Kidney (tissue), 22 donors: ENCODE measurements at places on chromosomes 1 and 21. TPM values are rescaled to one million over a fixed set of nuclear protein-coding genes. Genes with fewer than 3 reads are reported as not detected.

DNA sequence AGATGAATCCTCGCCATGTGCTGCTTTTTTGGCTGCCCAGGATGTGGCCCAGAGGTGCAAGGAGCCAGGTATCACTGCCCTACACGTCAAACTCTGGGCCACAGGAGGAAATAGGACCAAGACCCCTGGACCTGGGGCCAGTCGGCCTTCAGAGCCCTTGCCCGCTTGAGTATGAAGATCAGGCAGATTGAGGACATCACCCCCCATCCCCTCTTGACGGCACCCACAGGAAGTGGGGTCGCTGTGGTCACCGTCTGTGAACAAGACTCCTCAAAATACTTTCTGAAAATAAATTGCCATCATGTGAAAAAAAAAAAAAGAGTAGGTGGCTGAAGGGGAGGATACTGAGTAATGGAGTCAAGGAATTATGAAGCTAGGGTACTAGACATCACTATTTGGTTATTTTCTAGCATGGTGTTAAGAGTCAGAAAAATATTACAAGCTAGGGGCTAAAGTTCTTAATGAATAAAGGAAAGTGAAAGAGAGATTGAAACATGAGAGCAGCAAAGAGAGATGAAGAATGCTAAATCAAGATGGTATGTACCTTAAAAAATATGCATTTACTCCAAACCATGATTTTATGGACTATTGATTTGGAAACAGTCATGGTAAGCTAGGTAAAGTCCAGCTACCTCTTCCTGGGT is 84.9 kb downstream of the CLEC20A start:
- no peak for DNase-seq

GRCh38 chr1:111099289-111099688 is 40.6 kb downstream of the DRAM2 start:
- no peak for DNase-seq

GRCh38 chr1:60797351-60797750 is 285.0 kb upstream of the NFIA start:
- no peak for DNase-seq

DNA sequence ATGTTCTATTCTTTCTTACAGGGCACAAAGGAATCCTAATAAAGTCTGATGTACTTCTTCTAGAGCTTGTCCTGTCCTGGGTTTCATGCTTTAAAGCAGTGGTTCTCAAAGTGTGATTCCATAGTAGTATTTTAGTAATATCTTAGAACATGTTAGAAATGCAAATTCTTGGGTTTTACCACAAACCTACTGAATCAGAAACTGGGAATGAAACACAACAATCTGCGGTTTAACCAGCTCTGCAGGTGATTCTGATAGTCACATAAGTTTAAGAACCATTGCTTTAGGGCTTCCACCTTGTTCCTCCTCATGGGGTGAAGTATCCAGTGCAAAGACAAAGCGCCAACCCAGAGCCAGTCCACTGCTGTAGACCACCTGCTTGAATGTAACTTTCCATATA is 41.1 kb downstream of the NGF start:
- no peak for DNase-seq

- DNase-seq = no peak
These were observed 25.7 kb downstream of the SDC3 start for GRCh38 chr1:30882678-30883388.

DNA sequence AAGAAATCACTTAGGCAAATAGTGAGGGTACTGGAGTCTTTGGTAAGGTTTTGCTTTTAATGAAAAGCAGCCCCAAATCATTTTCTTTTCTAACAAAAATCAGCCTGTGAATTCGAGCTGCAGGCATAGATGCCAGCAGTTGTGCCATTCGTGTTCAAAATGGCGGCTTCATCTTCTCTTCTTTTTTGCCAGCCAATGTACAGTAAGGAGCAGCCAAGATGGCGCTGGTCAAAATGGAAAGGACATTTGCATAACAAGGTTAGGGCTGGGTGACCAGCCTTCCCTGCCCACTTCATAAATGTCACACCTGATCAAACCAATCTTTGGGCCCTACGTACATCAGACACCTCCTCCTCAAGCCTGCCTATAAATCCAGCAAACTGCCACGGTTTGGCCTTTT is 100.2 kb upstream of the RGS1 start:
- no peak for DNase-seq

DNA sequence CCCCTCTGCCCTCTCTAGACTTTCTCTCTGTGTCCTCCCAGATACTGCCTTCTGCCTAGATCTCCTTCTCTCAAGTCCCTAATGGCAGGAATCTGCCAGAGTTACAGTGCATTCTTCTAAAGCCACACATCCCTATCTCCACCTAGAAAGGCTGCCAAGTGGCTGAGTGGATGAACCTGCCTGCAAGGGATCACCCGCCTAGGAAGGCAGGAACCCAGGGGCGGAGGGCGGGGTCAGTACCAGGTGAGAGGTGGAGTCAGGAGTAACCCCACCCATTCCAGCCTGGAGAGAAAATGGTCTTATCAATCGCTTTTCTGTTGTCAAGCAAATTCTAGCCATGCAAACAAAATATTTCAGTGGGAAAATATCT is 60.8 kb downstream of the BCAR3 start:
- DNase-seq = no peak

DNA sequence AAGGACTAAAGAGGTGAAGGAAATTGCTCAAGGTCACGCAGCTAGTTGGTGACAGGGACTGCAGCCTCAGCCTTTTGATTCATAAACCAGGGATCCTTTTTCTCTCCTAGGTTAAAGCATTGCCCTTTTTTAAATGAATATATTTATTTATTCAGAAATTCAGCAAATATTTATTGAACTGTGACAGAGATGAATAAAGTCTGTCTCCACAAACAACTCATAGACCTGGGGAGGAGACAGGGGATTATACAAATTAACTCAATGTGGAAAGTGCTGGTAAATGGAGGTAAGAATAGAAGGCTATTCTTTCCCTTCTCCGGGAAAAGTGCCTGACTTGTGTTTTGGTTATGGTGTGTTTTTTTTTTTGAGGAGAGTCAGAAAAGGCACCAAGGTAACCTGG is 110.7 kb downstream of the ROR1 start:
- no peak for DNase-seq

The CD84 gene
- total RNA-seq = 17.5 TPM

GRCh38 chr1:14143777-14144176 is 443.8 kb downstream of the PRDM2 start:
- no peak for DNase-seq

GRCh38 chr21:42467140-42467983 is 28.7 kb downstream of the RSPH1 start:
- DNase-seq = no peak

The PGLYRP4 gene
- not detected for total RNA-seq

- no peak for DNase-seq
These were observed 211.9 kb downstream of the AKT3 start for GRCh38 chr1:243638186-243638585.

DNA sequence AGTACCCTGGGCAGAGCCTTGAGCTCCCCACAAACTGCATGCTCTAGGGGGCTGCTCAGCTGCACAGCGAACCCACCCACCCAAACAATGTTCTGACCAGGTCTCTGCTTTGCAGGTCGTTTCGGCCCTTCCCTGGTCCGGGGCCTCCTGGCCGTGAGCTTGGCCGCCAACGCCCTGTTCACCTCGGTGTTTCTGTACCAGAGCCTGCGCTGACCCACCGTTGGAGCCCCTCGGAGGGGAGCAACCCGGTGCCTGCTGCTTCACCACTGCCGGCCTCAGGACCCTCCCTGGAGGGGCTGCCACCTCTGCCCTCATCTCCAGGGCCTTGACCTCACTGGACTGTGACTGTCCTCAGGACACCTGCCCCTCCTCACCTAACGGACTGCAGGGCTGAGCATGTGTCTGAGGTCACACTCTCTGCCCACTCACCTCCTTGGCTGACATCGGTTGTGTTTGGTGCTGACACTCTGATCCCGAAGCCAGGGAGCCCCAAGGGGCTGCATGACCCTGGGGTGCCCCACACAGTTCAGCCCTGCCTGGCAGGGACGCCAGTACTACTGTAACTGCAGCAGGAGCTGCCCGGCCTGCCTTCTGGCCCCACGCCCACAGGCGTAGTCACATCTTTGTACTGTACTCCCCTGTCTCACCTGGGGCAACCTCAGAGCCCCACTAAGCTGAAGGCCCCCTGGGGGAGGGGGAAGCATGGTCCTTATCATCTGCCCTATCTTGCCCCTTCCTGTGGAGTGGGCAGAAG is 24.3 kb downstream of the TMEM201 start:
- DNase-seq = no peak

The EDN2 gene
- 2.9 TPM for total RNA-seq

GRCh38 chr1:155064111-155064831 is 731 bp downstream of the EFNA4 start:
- DNase-seq = peak; percentile 86

The CRNN gene
- total RNA-seq = not detected

GRCh38 chr1:216630532-216630931 is 92.7 kb downstream of the ESRRG start:
- no peak for DNase-seq

GRCh38 chr1:26724118-26724517 is 28.3 kb downstream of the ARID1A start:
- peak; percentile 44 for DNase-seq

- DNase-seq = no peak
These were observed 3.1 kb downstream of the COQ8A start for GRCh38 chr1:226943156-226943555.

- DNase-seq = no peak
These were observed 39.9 kb downstream of the STPG1 start for GRCh38 chr1:24373710-24374109.

The RAD54L gene
- total RNA-seq = 1.7 TPM

DNA sequence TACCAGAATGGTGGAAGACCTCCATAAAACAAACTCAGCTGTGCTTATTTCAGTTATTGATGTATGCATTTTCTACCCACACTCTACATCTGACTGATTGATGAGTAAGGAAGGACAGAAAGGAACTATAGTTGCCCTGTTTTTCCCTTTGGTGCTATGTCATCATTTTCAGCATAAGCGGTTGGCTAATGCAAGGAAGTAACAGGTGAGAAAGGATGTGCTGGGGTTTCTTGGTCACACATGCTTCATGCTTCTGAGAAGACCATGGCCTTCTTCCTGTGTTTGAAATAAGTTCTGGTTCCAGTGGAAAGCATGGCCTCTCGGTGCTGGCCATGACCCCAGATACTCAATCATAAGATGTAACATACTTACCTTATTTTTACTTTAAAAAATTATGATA is 541.2 kb downstream of the PTPRU start:
- no peak for DNase-seq

The SPRR1B gene
- not detected for total RNA-seq

GRCh38 chr1:68232289-68233148 is at the start of gene WLS:
Gene WLS (minus strand): TSS chr1:68232523. CDS start chr1:68232299, 224 bp downstream.
- DNase-seq = peak; percentile 87

The AZIN2 gene
- 4.9 TPM for total RNA-seq

The WLS gene
- total RNA-seq = 147 TPM

DNA sequence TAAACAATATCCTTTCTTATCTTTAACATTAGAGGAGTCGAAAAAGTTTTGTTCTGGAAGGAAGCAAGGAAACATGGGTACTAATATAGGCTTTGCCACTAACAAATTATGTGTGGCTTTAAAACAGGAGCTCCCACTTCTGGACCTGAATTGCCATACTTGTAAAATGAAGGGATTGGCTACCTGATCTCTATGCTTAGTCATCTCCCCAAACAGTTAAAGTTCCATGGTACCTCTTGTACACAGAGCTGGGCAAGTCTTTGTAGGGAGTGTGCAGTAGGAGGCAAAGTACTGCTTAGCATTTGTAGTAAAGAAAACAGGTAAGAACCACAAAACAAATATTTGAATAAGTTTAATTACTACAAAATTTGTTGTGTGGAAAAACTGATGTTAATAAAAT is 81.3 kb downstream of the MAST2 start:
- no peak for DNase-seq

GRCh38 chr1:14774225-14774624 is 175.7 kb downstream of the KAZN start:
- DNase-seq = no peak

GRCh38 chr1:186188004-186188539 is 187.0 kb downstream of the TPR start:
- no peak for DNase-seq

DNA sequence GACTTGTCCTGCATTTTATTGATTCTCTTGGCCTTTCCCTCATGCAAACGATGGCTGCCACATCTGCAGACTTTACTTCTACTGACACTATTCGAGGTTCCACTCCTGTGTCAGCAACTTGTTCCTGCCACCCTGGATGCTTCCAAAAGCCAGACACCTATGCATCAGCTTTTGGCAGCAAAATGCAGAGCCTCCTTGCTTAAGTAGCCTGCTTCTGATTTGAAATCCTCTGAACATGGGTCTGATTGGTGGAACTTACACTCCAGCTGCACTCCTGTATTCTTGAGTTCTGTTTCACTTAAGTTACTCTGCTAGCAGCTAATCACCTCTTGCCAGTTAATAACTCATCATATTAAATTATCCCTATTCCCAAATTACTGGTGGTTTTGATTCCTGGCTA is 152.1 kb upstream of the FMN2 start:
- DNase-seq = no peak

- no peak for DNase-seq
These were observed 206.6 kb downstream of the PBX1 start for GRCh38 chr1:164765557-164765956.

DNA sequence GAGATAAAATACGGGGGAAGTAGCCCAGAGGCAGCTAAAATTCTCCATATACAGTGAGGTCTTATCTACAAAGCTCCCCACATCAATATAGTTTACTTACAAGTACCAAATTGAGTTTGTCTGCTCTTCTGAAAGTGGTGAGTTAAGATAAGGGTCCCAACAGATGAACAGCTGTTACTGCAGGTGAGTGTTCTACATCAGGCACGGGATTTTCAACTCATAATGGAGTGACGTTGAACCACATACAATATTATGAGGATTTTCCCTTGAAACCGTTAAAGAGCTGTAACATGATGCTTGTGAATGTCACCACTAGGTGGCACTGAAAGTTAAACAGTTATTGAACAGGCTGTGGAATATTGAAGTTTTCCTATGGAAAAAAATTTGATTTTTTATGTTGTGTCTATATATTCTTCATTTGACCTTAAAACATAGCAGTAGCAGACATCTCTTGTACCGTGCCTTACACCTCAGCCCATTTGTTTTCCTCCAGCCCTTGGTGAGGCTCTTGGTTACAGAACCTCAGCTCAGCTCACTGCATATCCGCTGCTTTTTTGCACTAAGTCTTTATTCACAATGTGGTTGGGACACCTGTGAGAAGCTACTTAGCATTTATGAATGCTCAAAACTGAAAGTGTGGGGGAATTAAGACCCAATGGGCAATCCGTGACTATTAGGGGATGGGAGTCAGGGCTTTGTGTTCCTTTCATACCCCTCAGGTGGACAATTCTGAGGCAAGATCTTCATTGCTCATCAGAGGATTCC is 23.2 kb downstream of the CD1D start:
- DNase-seq = no peak

DNA sequence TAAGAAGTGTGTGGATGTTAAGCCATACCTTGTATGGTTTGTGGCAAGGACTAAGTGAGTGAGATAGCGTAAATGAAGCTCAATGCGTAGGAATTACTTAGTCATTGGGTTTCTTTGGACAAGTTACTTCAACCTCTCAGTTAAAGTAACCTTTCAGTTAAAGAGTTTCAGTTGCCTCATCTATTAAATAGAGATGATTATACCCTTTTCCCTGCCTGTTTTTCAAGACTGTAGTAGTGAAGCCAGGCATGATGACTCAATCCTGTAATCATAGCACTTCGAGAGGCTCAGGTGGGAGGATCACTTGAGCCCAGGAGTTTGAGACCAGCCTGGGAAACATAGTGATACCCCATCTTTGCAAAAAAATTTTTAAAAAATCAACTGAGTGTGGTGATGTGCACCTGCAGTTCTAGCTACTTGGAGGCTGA is 6.3 kb downstream of the ZMPSTE24 start:
- DNase-seq = no peak

GRCh38 chr1:203437696-203438315 is 37.8 kb upstream of the PRELP start:
- no peak for DNase-seq

GRCh38 chr1:13808729-13809131 is 108.7 kb downstream of the PRDM2 start:
- no peak for DNase-seq
